ENCODE measurements at places on chromosomes 6 and 20.

GRCh38 chr6:27662769-27663168, 189.9 kb upstream of the ZNF184 start:
- DNase-seq, result no peak

- DNase-seq, result no peak
Measured at GRCh38 chr20:44039147-44039546, 124.5 kb downstream of the TOX2 start.

DNA sequence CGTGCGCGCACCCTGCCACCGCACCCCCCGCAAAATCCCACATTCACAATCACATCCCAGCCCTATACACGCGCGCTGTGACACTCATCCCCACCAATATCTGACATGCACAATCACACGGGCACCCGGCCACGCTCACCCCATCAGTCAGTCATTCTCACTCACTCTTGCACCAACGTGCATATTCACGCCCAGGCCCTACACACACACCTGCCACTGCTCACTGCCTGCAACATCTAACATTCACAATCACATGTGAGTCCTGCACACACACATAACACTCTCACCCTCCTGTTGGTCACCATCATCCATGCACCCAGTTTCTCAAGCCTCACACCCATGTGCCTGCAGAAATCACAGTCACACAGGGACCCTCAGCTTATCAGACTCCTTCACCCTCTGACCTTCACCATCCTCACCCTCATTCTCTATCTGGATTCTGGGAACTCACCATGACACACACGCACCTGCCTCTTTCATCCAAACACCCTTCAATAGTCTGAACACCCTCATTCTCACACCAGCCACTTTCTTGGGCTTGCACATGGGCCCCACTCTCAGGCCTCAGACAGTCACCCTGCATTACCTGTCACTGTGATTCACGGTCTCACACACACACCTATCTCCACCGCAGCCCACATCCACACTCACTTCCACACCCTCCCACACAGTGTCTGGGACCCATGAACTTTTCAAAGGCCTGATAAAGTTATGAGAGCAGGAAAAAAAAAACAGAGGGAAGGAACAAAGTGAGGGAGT, 748 bp upstream of the ATP9A start:
- no peak for DNase-seq

GRCh38 chr6:1858196-1858595, 248.5 kb downstream of the FOXC1 start:
- DNase-seq, result no peak

- DNase-seq, result no peak
Measured at GRCh38 chr6:155259204-155259603, 4.6 kb upstream of the CLDN20 start.
